AG08395 (cell line): ENCODE measurements at places on chromosomes 1 and 21.

DNA sequence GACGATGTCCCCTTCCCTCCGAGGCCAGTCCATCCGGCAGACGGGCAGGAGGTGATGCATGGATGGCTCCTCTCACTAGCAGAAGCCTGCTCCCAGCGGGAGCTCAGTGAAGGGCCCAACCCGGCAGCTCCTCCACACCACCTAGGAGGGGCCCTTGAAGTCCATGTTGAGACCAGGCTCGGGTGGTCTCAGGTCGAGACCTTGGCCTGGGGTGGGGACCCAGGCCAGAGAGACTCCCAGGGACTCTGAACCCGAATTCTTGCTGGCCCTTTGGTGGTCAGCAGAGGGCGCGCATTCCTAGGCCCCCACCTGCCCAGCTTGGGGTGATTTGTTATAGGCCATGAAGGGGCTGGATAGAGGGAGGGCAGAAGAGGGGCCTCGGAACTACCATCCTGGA lies 642 bp upstream of the NT5C1A start:
- DNase-seq = no peak

- no peak for DNase-seq
Measured at GRCh38 chr1:82775406-82776000, 974.8 kb downstream of the ADGRL2 start.

DNA sequence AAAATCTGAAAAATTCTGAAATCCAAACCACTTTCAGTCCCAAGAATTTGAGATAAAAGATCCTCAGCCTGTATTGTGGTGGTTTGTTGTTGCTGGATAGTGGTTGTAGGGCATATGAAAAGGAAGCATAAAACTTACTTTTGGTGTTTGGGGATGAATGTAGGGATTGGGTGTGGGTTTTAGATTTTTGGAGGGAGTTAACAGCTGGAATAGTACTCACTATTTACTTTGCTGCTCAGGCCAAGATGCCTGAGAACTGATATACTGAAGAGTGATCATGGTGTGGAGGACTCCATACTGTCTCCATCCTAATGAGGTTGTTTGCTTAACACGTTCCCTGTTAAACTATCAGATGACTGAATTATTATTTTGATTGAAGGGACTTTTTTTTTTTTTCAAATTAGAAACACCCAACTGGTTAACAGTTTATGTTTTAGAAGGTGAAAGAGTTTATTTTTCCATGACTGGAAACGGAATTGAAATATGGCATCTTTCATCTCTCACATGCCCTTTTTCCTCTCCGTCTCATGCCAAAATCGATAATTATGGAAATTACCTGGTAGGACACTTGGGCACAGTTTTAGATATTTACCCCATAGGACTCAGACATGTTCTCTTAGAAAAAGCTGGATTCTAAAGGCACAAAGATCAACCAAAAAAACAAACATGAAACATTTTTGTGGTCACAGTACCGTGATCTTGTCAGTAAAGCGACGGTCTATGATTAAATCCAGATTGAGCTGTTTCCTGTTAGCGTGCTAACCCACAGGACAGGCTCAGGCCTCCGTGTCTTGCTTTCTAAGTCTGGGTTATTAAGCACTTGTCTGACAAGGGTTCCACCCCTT lies 37.3 kb downstream of the RGL1 start:
- DNase-seq = peak; percentile 83

DNA sequence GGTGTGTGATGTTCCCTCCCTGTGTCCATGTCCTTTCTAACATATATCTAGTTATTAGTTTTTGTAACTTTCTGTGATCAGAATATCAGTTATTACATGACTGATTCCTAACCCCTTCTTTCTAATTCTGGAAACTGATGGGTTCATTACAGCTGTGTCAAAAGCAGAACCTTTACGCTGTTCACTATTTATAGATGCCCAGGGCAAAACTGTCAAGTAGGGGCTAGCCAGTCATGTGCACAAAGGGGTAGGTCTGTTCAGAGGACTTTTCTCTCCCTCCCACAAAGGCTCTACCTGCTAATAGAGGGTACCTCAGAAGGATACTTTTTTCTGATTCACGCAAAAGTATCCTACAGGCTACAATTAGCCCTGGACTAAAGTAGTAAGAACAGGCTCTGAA lies 79.2 kb downstream of the NRDC start:
- no peak for DNase-seq

- DNase-seq = no peak
Measured at GRCh38 chr1:147634645-147635044, 35.7 kb downstream of the ACP6 start.

GRCh38 chr21:41836166-41837015 lies 42.8 kb downstream of the PRDM15 start:
- no peak for DNase-seq

- DNase-seq = no peak
Measured at GRCh38 chr1:98975810-98976209, 28.9 kb downstream of the PLPPR5 start.
